ENCODE measurements at places on chromosomes 13 and 19.

DNA sequence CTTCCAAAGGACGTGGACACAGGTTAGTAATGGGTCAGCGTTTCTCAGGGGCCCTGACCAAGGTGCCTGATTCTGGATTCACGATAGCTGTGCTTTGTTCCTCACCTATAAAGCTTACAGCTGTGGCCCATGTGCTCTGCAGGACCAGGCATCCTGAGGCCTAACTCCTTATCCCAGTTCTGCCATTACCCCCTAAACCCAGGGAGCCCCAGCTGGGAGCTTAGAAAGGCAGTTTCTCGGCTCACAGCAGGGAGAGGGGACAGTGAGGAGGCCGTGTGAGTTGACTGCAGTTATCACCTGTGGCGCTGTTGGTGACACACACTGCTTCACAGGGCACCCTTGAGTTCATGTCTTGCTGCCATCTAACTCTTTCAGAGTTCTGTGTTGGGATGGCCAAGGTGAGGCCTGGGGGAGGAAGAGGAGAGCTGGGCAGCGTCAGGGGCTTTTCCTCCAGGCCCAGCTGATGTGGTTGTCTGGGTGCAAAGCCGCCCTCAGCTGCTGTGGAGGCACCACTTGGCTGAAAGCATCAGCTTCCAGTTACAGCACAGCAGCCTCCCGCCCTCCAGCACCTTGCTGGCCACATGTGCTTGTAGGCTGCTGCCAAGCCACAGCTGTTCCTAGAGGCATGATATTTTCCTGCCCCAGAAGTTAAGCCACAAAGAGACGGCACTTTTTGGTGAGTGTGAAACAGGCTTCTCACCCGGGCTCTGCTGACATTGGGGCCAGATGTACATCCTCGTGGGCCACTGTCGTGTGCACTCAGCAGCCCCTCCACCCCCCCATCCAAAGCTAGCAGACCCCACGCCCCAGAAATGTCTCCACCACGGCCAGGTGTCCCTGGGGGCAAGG is 99.6 kb upstream of the MCF2L start:
- no peak for DNase-seq

DNA sequence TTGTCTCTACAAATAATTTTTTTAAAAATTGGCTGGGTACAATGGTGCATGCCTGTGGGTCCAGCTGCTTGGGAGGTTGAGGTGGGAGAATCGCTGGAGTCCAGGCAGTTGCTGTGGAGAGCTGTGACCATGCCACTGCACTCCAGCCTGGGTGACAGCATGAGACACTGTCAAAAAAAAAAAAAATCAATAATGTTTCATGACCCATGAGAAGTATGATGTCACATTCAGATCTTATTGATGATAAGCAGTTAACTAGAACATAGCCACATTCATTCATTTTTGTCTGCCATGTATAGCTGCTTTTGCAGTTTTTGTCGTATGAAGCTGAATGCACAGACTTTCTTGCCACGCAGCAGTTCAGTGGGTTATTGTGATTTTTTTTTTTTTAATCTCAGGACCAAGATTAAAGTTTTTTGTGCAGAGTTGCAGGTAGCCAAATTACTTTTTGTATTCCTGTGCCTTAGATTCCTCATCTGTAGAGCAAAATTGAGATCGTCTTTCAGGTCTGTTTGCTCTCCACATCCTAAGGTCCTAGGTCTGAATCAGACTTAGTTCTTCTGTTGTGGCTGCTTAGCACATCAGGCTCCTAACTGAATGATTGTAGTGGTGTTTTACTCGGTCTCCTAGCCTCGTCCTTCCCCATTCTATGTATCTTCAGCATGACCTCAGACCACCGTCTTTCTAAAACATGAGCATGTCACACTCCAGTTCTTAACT is 145.2 kb downstream of the GGACT start:
- no peak for DNase-seq

DNA sequence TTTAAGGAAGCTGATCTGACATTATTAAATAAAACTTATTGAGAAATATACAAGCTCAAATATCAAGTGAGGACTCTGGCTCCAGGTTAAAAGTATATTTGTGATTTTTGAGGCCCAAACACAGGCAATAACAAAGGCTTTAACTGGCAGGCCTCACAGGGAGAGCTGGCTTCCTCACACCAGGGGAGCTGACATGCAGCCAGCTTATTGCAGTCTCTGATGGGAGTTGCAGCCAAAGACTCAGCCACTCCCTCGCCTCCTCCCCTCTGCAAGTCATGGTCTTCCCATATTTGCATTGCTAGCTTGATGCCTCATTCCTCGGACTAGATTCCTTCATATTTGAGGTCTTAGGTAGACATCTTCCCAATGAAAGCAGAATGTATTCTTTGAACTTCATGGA is 647.1 kb upstream of the SLITRK6 start:
- DNase-seq, result no peak

DNA sequence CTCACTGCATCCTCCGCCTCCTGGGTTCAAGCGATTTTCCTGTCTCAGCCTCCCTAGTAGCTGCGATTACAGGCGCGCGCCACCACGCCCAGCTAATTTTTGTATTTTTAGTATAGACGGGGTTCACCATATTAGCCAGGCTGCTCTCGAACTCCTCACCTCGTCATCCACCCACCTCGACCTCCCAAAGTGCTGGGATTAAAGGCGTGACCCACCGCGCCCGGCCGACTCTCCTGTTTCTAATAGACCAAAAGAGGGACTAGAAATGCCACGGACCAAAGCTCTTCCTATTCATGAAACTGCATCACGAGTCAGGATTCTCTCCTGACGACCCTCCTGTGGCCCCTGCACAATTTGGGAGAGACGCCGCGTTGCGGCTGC is 563 bp downstream of the ZNF43 start:
- no peak for DNase-seq

- DNase-seq, result no peak
Observed at GRCh38 chr19:15081911-15082310, at the start of gene OR1I1. TSS of gene OR1I1 (plus strand) at chr19:15082211. CDS start at chr19:15087066, 4,855 bp downstream.

GRCh38 chr19:49520705-49521319 is 7.0 kb upstream of the RCN3 start:
- DNase-seq, result no peak

DNA sequence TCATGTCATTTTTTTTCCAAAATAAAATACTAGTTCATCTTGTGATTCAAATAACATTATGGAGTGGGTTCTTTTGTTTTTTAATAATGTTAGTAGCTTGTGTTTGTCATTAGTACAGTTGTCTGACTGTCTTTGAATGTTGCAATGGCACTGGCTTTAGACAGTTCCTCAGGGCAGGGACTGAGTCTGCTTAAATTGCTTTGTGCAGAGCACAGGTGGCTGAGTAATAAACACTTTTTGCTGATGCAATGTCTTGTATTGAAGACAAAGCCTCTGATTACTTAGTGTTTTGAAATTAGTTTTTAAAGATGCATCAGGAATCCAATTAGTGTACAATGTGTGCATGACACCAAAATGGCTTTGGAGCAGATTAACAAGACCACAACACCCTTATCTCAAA is 88.7 kb upstream of the PCDH9 start:
- no peak for DNase-seq

DNA sequence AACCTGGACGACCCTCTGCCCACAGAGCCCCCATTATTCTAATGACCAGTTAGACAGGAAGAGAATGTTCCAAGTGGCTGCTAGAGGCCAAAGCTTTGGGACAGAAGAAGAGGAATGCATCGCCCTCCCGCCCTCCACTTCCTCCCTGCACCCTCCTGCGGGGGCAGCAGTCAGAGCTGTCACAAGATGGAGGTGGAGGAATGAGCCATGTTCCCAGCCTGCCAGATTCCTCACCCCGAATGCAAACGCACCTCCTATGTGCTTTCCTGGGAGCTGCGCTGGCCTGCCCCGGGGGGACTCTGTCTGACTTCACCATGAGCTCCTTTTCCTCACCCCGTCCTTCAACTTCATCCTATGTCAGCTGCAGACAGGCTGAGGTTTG is 1.7 kb downstream of the YJEFN3 start:
- DNase-seq, result no peak

- DNase-seq, result peak; percentile 18
Observed at GRCh38 chr19:48102870-48103751, 7.5 kb downstream of the PLA2G4C start.

GRCh38 chr19:43430142-43430710 is 15.5 kb downstream of the TEX101 start:
- DNase-seq, result no peak

- DNase-seq, result no peak
Observed at GRCh38 chr13:111659219-111659775, 338.9 kb downstream of the TEX29 start.

DNA sequence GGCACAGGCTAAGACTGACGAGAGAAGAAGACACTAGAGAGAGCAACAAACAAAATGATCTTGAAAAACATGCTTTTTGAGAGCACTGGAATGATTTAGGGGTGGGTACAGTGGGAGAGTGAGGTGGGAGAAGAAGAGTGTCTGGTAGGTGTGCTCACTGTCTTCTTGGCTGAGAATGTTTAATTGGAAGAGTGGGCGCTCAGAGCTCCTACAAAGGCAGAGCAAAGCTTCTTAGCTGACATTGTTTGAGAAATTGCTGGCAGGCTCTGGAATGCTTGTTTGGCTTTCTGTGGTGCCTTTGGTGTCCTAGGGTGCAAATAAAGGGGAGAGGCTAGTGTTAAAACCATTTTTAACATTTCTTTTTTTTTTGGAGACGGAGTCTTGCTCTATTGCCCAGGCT is 1.5 kb upstream of the LIPE start:
- DNase-seq, result no peak

DNA sequence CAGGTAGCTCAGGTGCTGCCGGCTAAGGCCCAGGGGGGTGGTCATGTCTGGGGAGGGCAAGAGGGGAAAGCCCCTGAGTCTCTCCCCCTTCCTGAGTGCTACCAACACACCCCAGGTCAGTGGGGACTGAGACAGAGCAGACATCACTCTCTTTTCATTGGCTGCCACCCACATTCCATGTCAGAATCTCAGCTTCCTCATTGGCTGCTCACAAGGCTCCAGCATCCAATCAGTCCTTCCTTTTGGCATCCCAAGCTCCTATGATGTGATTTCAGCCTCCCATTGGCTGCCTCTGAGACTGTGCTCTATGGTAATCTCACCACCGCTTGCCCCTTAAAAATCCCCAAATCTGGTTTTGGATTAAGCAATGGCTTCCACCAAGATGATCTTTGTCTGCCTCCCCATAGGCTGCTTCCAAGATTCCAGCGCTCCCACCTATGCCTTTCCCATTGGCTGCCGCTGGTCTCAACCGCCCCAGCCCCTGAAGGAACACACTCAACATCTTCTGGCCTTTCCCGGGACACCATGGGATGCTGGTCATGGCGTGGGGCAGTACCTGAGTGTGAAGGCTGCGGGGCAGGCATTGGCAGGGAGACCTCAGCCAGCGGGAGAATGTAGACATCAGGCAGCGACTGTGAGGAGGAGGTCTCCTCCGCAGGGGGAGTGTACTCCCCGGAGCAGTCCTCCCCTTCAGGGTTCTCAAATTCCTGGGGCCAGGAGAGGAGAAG is 2.0 kb downstream of the LMTK3 start:
- no peak for DNase-seq

DNA sequence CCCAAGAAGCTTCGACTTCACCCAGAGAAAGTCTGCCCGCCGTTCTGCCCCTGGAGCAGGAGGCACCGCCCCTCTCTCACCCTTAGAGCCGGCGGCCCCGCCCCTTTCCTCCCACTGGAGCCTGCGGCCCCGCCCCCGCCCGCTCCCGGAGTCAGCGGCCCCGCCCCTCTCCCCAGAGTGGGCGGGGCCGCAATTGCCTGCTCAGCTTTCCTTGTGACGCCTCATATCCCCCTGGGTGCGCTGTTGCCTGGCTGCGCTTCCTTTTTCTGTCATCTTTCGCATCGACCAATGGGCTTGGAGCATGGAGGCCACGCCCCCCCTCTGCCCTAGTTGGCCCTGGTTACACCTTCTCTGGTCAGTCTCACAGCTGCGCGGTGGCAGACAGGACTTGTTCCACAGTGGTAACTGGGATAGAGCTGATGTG is 38.2 kb upstream of the ZNF492 start:
- no peak for DNase-seq

DNA sequence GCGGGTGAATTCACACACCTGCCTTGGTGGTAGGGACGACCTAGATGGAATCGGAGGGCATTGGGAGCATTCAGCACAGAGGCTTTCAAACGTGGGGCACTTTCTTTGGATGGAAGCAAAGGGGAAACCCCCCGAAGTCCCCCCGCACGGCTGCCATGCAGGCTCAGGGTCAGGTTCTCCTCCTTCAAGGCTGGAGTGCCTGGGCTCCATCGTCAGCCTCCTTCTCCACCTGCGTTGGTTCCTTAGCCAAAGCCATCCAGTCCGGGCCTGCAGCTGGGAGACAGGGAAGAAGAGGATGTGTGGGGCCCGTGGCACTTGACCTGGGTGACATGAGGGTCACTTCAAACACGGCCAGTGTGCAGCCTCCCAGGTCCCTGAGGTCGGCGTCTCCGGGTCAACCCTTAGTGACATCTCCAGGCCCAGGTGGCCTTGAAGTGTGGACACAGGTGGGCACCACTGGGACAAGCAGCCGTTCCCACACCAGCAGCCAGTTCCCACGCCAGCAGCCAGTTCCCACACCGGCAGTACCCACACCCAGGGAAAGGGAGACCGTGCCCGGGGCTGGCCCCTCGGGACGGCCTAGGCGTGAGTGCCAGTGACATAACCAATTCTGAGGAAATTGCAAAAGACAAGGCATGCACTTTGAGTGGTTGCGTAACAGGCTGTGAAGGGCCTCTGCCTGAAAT is 116.0 kb downstream of the SOX1 start:
- no peak for DNase-seq

GRCh38 chr19:30000862-30001261 is 58.8 kb downstream of the URI1 start:
- no peak for DNase-seq

GRCh38 chr13:40047322-40047771 is 391.9 kb downstream of the COG6 start:
- DNase-seq, result no peak

- DNase-seq, result peak; percentile 56
Observed at GRCh38 chr19:17235300-17235970, 9.4 kb downstream of the OCEL1 start.

- no peak for DNase-seq
Observed at GRCh38 chr13:28355046-28355821, 139.7 kb downstream of the FLT1 start.

- no peak for DNase-seq
Observed at GRCh38 chr13:21738630-21739029, 67.8 kb downstream of the FGF9 start.

GRCh38 chr13:85738696-85739320 is 60.4 kb downstream of the SLITRK6 start:
- no peak for DNase-seq

DNA sequence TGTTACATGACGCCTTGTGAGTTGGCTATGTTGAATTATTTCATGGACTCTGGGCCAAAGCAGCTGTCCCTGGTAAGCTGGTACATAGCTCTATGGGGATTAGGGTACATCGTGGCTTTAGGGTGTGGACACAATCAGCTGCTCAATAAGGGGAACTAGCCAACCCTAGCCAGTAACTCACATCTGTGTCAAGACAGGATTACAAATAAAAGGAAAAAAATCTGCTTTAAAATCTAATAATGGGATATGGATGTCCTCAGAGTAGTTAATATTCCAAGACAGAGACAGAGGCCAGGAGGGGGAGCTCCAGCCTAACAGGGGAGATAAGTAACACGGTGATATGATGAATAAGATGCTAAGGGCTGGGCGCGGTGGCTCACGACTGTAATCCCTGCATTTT is 21.1 kb upstream of the ZNF766 start:
- peak; percentile 40 for DNase-seq

- DNase-seq, result no peak
Observed at GRCh38 chr13:102028206-102028605, 373.6 kb downstream of the FGF14 start.

Data from stimulated activated CD4-positive, alpha-beta T cell treated with anti-CD3 and anti-CD28 coated beads, TNF-alpha, amount 100 ng/mL, for 4 hours (primary cell).